ENCODE measurements at places on chromosomes 12 and 14.

DNA sequence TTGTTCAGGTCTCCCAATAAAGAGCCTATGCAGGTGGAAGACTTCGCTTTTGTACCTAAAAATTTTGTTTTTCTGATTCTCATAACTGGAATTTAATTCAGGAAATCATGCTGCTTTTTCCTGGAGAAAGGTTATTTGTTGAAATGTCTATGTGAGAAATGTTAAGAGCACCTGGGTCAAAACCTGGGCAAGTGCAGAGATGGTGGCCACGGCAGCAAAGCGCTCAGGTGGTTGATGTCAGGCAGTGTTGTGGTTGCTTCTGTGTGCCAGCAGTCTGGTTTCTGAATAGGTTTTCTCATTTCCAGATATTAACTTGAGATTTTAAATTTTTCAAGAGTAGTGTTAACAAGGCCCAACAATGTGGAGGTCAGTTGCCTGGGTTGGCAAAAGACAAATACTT lies 96.2 kb downstream of the ESR2 start:
- DNase-seq = no peak

DNA sequence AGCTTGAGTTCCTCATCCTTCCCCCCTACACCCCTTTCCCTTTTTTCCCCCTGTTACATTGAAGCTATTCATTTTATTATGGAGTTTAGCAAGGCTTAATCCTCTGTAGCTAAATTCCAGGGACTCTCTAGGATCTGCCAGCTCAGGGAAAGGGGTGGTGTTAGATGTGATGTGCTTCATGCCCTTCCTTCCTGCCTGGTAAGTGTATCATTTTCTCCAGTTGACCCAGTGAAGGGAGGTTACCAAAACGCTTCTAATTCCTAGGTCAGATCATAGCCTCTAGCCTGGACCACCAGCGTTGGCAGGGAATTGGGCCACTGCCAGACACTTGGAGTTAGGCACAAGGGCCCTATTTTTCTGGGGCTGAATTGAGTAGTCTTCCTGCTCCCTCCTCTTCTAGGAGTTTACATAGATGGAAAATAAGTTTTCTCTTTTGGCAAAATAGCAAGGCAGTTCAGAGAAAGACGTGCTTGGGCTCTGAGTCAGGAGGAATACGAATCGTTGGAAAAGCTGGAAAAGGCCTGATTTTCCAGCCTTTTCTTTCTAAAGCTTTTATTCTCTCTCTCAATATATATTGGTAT lies 88.3 kb downstream of the NPAS3 start:
- DNase-seq = no peak

- DNase-seq = no peak
Measured at GRCh38 chr12:96241846-96242256, 47.7 kb downstream of the ELK3 start.

DNA sequence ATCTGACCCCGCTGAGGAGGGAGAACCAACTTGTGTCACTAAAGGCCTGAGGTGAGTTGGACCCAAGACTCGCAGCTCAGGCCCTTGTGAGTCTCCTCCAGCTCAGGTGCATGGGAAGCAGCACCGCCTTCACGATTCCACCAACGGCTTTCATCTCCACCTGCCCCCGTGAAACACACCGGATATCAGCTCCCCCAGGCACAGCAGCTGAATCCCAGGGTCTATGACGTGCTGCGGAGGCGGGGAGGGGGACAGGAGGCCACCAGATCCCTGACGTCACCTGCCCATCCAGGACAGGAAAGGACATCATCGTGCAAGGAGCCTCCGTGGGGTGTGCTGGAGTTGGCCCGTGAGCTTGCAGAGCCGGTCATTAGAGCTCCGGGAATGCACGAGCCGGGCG lies 18.5 kb upstream of the SFSWAP start:
- DNase-seq = no peak

DNA sequence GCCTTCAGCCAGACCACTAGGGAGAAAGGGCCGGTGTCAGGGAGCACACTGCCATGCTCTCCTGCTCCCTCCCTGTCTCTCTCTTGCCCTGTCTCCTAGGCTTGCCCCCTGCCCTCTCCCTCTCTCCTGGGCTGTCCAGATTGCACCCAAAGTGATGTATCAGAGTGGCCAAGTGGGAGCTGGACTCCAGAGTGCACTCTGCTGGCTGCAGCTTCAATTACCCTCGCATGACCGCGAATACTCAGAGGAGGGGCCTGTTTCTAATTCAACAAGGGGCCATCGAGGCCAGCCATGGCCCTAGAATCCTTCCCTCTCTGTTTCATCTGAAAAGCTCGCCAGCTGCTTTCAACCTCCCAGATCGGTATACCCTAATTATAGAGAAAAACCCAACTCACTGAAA lies 206.4 kb upstream of the FKBP4 start:
- no peak for DNase-seq

- no peak for DNase-seq
Measured at GRCh38 chr12:105945880-105946279, 192.9 kb downstream of the NUAK1 start.

Data from A172 (cell line).